ENCODE measurements at places on chromosomes 4 and X.

DNA sequence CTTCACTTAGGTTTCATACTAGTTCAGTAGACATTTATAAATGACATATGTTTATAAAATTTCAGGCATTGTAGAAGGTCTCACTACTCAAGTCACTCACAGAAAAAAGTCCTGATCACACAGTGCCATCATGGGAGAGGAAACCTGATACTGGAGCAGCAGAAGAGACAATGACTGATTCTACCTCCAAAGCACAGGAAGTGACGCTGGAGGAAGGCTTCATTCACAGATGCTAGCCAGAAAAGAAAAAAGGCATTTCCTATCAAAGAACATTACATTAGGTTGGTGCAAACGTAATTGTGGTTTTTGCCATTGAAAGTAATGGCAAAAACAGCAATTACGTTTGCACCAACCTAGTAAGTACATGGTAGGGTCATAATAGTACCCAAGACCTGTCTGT, 79.5 kb downstream of the RASGEF1B start:
- DNase-seq, result no peak

- no peak for DNase-seq
Observed at GRCh38 chr4:1661695-1662094, 22.4 kb downstream of the FAM53A start.

DNA sequence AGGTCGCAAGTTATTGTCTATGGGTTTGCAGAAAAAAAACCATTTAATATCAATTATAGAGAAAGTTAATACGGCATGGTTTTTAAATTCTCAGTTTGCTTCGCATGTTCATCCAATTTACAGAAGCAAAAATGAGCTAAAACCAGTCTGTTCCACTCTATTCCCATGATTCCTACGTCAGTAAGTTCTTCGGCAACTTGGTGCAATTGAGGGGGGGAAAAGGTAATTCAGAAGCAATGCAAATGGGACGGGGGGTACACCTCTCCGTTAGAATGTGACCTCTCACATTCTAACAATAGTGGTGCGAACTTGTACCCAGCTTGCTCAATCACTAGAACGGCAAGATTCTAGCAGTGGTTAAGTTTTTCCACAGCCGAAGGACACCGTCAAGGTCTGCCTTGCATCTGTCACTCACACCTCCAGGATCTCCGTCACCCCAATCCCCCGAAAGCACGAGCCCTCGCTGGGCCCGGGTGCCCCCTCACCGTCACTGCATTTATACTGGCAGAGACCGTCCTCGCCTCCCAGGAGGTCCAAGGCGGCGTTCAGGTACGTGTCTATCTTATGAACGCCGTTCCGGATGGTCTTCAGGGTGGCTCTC, 653 bp downstream of the PLA2G12A start:
- no peak for DNase-seq

- DNase-seq, result no peak
Observed at GRCh38 chr4:12933760-12934221, 550.3 kb downstream of the RAB28 start.

GRCh38 chr4:53712408-53713020, 121.2 kb upstream of the LNX1 start:
- no peak for DNase-seq

DNA sequence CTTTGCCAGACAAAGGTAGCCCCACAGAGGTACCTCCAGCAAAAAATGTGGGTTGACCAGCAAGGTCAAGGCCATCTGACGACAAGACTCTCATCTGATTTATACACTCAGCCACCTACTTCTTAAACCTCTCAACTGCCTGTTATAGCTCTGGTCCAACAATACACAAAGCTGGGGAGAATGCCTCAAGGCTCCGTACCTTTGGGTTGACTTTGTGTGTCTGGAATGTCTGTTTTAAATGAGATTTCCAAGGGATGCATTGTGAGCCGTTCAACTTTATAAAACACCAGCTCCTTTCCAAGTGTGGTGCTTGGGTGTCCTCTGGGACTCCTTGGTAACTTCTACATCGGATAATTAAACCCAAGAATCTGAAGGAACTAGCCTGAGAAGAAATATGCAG, 167.0 kb upstream of the RPL34 start:
- DNase-seq, result no peak

DNA sequence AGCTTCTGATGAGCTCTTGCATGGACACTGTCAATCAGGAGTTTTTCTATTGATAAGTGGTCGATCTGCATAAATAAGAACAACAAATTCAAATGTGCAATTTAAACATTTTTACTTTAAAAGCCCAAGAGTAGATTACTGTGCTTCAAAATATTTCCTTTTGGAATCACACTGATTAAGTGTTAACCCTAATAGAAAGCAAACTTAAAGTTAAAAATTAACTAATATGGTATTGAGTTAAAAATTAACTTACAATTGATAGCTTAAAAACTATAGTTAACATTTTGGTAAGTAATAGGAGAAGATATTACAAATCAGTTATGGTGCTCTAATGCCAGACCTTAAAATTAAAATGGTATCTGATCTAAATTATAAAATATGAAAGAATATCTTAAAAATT, 25.9 kb downstream of the MED14 start:
- DNase-seq, result no peak

DNA sequence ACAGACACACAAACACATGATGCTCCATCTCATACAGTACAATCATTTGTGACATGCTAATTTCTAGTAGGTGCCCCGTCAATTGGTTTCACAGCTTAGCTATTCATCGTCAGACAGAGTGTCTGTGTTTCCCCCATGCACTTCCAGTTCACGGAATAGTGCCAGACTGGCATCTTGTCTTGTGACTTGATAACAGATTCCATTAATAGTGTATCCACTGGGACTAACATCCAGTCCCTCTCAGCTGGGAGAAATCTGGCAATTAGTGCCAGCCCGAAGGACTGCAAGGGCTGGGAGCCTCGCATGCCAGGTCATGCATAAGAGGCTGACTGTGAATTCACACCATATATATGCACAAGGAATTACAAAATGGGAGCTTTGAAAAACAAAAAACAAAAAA, 20.2 kb upstream of the GATB start:
- DNase-seq, result no peak

- no peak for DNase-seq
Observed at GRCh38 chr4:145679991-145680455, at the start of gene C4orf51. Gene C4orf51 (plus strand): TSS chr4:145680146. CDS start chr4:145680204, 58 bp downstream.

DNA sequence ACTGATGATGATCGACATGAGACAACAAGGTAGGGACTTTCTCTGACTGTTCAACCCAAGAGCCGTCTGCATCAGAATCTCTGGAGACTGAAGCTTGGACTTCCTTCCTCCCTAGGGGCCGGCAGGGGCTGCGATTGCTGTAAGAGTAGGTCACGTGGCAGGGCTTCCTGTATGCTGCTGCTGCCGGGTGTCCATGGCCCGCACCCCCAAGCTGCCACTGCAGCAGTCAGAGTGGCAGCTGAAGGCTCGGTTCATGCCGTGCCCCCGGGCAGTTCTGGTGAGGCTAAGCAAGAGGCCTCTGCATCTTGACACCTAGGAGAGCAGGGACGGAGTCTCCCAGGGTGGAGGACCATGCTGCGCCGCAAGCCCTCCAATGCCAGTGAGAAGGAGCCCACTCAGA, at the start of gene SASH3:
Gene SASH3, plus strand, starts transcription at position 203 of the 400 bp plus-strand sequence. Its CDS starts 149 bp downstream, at position 352.
- DNase-seq, result no peak

Measured in NCI-H2029 (cell line).